ENCODE measurements at places on chromosomes 12 and 14. TPM values are rescaled to one million over a fixed set of nuclear protein-coding genes. Genes with fewer than 3 reads are reported as not detected.

The CLEC9A gene
- total RNA-seq, result not detected

The CLEC7A gene
- 6.1 TPM for total RNA-seq

DNA sequence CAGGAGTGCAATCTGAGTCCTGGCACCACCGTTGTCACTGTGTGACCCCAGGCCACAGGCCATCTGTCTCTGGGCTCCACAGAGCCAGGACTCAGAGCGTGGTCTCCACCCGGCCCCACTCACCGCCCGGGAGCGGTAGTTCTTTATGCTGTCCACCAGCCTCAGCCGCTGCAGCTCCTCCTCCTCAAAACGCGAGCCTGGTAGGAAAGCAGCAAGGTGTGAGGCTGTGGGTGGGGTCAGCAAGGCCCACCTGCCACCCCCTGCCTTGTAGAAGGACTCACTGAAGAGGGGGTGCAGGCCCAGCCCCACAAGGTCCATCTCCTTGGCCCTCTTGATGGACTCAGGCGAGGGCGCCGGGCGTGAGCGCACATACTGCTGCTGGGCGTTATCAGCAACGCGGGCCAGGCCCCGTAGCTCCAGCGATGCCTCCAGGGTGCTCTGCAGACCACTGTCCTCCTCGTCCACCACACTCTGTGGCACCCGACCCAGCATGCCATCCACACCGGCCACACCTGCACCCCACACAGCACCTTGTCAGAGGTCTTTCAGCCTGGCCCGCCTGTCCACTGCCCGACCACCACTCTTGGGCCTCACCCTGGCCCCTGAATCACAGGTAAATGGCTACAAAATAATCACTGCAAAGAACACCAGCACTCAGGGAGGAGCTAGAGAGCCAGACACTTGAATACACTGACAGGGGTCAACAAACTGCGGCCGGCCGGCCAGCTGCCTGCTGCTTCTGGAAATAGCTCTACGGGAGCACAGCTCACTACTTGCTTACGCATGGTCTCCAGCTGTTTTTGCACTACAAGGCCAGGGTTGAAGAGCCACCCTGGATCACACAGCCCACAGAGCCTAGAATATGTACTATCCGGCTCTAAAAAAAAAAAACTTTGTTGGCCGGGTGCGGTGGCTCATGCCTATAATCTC lies 16.3 kb downstream of the CFAP73 start:
- DNase-seq, result no peak

DNA sequence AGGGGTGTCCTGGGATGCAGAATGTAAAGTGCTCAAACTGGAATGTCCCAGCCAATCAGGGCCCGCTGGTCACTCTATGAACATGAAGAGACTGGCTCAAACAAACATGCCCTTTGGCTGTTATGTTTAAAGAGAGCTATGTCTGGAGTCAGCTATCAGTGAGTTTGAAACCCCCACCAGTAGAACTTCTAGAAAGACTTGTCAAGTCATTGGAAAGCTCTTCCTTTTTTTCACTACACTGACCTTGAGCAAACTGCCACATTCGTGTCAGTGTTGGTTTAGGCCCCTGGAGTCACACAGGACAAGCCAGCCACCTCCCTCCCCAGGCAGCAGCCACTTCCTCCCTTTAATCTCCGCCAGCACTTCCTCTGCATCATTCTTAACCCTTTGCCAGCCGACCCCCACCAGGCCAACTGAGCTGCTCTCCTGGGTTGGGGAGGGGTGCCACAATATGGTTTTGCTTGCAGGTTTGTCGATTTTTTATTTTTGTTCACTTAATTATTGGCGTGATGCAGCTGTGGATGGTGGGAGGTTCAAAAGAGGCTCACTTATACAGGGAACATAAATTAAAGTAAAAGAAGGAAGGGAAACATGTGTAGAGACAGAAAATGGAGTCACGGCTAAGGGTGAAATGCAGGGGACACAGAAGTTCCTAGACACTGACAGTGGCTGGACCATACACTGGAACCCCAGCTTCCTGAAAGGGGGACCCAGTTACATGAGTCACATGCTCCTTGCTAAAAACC lies 25.3 kb downstream of the CMKLR1 start:
- no peak for DNase-seq

GRCh38 chr12:120696626-120697025 lies 9.7 kb downstream of the MLEC start:
- no peak for DNase-seq

- DNase-seq, result no peak
Observed at GRCh38 chr12:49026678-49027480, 8.3 kb upstream of the PRKAG1 start.
